Endodermal cell (in vitro differentiated cells): ENCODE measurements at places on chromosomes 13 and 19.

DNA sequence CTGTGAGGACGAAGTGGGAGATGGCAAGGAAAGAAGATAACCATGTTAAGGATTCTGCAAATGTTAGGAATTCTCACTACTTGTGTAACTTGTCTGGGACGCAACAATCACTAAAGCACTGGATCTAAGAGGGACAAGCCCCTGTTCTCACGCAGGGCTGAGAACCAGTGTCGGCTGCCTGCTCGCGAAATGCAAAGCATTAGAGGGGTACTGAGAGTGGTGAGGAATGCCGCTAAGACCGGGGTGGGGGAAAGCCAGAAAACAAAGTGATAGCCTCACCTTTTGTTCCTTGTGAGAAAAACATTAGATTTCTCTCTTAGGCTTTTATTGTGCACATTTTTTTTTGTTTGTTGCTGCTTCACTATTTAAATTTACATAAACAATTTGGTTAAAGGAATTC lies 241.9 kb downstream of the ABCC4 start:
- DNase-seq, result peak; percentile 76

- DNase-seq, result no peak
Observed at GRCh38 chr13:100495455-100495854, 93.1 kb downstream of the GGACT start.

DNA sequence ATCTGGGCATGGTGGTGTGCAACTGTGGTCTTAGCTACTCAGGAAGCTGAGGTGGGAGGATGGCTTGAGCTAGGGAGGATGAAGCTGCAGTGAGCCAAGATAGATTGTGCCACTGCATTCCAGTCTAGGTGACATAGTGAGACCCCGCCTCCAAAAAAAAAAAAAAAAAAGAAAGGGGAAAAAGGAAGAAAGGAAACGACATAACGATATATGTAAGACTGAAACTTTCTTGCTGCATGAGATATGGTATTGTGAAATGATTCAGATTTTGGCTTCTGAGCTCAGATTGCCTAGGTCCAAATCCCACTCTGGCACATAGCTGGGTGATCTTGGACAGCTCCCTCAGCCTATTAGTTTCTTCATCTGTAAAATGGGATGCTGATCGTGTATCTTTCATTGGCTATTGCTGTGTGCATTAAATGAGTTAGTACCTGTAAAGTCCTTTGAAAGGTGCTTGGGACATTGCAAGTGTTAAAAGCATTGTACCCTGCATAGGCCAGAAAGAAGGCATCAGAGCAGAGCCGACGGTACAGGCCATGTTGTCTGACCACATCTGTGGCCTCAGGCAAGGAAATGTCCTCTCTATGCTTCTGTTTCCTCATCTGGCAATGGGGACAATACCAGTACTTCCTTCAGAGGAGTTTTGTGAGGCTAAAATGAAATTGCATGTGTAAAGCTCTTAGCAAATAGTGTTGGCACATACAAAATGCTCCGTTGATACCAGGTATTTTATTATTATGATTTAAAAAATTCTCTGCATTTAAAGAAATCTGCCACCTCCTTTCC lies 32.6 kb upstream of the SLC46A3 start:
- DNase-seq, result no peak

- DNase-seq, result no peak
Observed at GRCh38 chr19:45063851-45064801, 12.2 kb downstream of the ZNF296 start.

GRCh38 chr19:1847684-1848398 lies 442 bp downstream of the REXO1 start:
- DNase-seq, result peak; percentile 80

- no peak for DNase-seq
Observed at GRCh38 chr13:53568491-53568890, 539.9 kb downstream of the OLFM4 start.

- no peak for DNase-seq
Observed at GRCh38 chr19:4453232-4454179, 4.1 kb downstream of the UBXN6 start.

- DNase-seq, result no peak
Observed at GRCh38 chr13:43270130-43270830, 246.9 kb downstream of the DNAJC15 start.

DNA sequence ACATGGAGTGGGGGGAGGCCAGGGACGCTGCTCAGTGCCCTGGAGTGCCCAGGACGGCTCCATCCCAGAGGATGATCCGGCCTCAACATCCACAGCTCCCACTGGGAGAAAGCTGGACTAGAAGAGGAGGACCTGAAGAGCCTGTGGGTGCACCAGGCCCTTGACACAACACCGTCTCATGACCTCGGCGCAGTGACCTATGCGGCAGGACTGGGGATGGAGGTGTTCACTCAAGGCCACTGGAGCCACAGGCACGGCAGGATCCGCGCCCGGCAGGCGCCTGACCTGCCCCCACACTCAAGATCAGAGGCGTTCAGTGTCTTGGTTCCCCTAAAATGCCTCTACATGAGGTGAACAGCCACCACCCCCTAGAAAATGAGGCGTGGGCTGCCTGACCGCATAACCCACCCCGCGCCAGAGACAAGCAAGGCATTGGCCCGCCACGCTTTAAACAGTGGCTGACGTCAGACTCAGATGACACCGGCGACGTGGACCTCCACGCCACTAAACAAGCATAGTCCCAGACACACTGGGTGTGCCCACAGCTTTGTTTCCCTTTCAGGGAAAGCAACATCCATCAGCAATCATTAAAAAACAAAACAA lies 8.0 kb downstream of the SGTA start:
- no peak for DNase-seq

- DNase-seq, result no peak
Observed at GRCh38 chr13:40186041-40186440, 480.4 kb downstream of the FOXO1 start.

DNA sequence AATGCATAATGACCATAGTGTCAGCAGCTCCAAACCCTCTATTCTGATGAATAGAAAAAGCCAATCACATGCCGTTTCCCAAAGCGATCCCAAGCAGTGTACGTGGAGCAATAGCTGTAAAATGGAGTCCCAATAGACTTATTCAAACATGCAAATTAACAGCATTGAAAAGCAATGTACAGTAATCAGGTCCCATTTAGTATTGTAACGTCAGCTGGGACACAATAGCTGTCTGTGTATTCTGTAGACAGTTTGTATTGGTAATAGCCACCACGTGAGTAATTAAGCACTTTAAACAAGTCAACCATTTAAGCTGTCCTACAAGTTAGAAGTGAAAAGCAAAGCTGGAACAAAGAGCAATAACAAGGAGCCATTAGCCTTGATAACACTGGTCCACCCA lies 698.2 kb downstream of the PCDH17 start:
- DNase-seq, result no peak

DNA sequence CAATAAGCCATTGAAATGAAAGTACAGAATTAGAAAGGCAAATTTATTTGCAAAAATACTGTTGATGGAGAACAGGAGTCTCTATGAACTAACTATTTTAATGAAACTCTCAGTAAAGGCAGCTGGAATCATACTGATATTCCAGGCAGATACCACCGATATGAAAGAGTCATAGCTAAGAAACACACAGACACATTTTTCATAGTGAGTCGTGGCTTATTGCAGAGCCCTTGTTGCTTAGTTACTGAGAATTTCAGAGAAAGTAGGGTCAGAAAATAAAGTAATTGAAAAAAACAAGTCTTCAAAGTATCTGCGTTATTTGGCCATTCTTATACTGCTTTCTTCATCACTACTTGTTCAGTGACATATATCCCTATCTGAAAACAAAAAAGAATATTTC lies 1890.9 kb downstream of the PCDH9 start:
- no peak for DNase-seq

GRCh38 chr13:73286177-73286576 lies 227.4 kb downstream of the KLF5 start:
- DNase-seq, result no peak

- DNase-seq, result no peak
Observed at GRCh38 chr19:49469828-49470614, 4.0 kb upstream of the FLT3LG start.

- DNase-seq, result no peak
Observed at GRCh38 chr13:21047591-21048282, 13.6 kb downstream of the LATS2 start.

DNA sequence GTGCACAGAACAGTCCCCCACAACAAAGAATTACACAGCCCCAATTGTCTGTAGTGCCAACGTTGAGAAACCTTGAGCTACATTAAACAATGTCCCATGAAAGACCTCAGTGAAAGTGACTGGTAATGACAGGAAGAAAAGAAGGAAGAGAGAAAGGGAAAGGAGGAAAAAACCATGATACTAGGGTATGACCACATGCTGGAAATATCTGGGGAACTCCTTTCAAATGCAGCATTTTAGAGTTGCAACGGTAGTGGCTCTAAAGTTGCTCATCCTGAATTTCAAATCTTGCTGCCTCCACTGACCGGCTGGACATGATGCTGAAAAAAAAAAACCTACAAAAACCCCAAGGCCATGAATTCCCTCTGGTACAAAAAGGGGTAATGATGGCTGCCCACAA lies 26.5 kb downstream of the FPR3 start:
- no peak for DNase-seq

- DNase-seq, result no peak
Observed at GRCh38 chr19:57648331-57649003, 15.5 kb downstream of the ZNF211 start.

- DNase-seq, result no peak
Observed at GRCh38 chr19:47661611-47662010, 51.6 kb upstream of the EHD2 start.

- DNase-seq, result peak; percentile 82
Observed at GRCh38 chr13:87274209-87274819, 396.9 kb upstream of the SLITRK5 start.

DNA sequence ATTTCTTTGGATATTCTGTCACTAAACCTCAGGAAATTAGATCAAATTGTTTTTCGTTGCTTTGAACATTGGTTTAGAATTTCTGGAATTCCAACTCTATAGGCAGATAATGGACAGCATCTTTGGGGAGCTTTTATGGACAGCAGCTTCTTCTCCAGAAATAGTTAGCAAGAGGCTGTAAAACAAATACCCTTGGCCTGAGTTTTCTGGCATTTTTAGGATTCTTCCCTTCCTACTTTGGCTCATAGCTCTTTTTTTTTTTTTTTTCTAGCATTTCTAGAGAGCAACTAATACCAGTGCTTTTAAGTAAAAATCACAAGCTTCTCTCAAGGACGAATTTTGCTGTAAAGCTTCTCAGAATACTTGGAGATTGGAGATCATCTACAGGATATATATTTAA lies 169.8 kb upstream of the SPRY2 start:
- no peak for DNase-seq

DNA sequence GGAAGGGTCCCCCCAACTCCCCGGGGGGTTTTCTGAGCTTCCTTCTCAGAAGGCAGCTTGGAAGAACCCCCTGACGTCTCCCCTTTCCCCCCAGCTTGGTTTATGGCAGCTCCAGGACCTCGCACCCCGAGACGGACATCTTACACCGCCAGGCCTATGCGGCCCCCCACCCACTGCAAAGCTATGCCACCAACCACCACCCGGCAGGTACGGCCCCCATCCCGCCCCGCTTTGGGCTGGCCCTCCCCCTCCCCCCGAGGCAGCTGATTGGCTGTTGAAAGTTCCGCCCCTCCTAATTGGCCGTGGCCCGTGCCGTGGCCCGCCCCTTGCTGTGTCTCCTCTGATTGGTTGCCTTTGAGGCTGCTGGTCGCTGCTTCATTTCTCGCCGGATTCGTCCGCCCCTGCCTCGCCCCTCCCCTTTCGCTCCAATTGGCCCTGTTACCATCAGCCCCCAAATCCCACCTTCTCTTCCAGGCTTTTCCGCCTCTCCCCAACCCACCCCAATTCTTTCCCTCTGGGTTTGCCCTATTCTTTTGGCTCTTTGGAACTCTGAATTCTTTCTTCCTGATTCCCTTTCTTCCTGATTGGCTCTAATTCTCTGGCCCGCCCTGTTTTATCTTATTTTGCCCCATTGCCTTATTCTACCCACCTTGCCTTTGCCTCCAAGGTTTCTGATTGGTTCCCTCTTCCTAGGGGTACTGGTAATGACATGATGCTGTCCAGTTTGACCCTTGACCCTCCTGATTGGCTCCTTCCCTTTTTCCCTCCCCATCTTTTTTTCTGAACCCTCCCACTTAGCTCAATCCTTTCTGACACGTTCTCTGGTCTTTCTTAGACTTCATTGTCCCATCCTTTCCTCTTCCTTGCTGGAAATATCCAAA lies 2.5 kb downstream of the PRR12 start:
- DNase-seq, result peak; percentile 98

GRCh38 chr19:57103573-57104277 lies 16.1 kb upstream of the USP29 start:
- peak; percentile 75 for DNase-seq

DNA sequence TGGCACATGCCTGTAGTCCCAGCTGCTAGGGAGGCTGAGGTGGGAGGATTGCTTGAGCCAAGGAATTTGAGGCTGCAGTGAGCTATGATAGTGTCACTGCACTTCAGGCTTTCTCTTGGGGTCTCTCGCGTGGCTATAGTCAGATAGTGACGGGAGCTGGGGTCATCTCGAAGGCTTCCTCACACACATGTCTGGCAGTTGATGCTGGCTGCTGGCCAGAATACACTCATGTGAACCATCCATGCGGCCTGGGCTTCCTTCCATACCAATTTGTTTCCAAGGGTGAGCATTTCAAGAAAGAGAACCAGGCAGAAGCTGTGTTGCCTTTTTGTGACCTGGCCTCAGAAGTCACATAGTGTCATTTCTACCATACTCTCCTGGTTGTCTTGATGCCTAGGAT lies 26.4 kb downstream of the LEUTX start:
- no peak for DNase-seq

DNA sequence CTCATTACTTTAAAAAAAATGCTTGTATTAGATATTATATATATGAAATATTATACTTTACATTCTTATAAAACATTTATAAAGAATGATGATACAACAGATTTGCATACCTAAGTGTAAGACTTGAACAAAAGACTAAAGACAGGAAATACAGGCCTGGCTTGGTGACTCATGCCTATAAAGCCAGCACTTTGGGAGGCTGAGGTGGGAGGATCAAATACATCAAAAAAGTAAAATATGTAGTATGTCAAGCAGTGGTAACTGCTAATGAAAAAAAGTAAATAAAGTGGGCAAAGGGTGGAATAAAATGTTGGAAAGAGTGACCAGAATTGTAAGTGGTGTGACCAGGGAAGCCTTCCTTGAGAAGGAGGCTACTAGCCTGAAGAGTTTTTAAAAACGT lies 133.7 kb downstream of the GGACT start:
- DNase-seq, result no peak

DNA sequence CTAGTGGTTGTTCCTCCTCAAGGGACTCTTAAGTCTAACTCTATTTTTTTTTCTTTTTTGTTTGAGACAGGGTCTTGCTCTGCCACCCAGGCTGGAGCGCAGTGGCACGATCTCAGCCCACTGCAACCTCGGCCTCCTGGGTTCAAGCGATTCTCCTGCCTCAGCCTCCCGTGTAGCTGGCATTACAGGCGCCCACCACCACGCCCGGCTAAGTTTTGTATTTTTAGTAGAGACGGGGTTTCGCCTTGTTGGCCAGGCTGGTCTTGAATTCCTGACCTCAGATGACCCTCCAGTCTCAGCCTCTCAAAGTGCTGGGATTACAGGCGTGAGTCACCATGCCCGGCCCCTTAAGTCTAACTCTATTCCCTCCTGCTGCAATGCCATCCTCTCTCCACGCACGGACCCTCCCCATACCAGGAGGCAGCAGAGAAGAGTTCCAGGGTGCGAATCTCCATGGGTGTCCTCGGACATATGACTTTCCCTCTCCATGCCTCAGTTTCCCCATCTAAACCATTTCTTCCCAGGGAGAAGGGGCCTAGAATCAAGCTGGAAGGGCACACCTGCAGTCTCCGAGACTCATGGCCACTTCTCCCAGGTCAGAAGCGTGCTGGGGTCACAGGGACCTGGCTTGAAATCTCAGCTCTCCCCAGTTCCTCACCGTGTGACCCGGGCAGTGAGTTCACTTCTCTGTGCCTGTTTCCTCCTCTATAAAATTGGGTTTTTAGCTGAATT lies 6.0 kb upstream of the BCL3 start:
- DNase-seq, result no peak

- no peak for DNase-seq
Observed at GRCh38 chr13:66748712-66749111, 481.4 kb downstream of the PCDH9 start.
